ENCODE measurements at places on chromosomes 1 and 21.
A peak's percentile ranks its signal among the peaks of the same experiment; 100 is the strongest.

GRCh38 chr1:37605806-37606474 lies 10.2 kb upstream of the GNL2 start:
- H3K27ac ChIP-seq, result no peak overlapping the region
- no peak for DNase-seq
- no peak overlapping the region for H3K4me3 ChIP-seq

- H3K4me1 ChIP-seq, result peaks cover 39% of the 10 kb centered on the region
- H3K36me3 ChIP-seq, result peaks cover 3% of the 10 kb centered on the region
- H3K27ac ChIP-seq, result peak within 1 kb of the TSS; percentile 69
- H3K4me3 ChIP-seq, result peak within 1 kb of the TSS; percentile 89
Measured at GRCh38 chr1:33256471-33257206, at the start of gene ZNF362. Gene ZNF362 (plus strand): TSS chr1:33256492. CDS start chr1:33270575, 14,083 bp downstream.

- DNase-seq, result peak; percentile 53
- no peaks in the 10 kb centered on the region for H3K36me3 ChIP-seq
- peaks cover 5% of the 10 kb centered on the region for H3K27me3 ChIP-seq
- H3K4me1 ChIP-seq, result peaks cover 17% of the 10 kb centered on the region
Measured at GRCh38 chr21:45309069-45309986, 21.6 kb upstream of the POFUT2 start.

DNA sequence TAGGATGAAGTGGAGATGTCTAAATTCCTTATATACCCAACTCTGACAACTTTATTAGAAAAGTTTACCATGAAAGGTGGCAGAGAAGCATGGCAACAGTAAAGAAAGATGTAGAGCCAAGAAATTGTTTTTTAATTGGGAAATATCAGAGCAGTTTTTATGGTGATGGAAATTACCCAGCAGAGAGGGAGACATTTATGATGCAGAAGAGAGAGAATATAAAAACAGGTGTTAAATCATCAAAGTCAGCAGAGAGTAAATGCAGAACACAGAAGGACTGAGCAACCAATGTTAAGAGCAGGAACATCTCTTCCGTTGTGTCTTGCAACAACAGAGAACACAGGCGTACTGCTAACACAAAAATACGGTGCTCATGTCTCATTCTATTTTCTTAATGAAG lies 28.2 kb downstream of the WARS2 start:
- H3K36me3 ChIP-seq, result no peaks in the 10 kb centered on the region
- H3K4me3 ChIP-seq, result no peak overlapping the region
- no peak for DNase-seq

GRCh38 chr1:150579110-150579944 lies at the start of gene MCL1:
Gene MCL1 (minus strand): TSS chr1:150579610. CDS start chr1:150579530, 80 bp downstream.
- peaks cover 8% of the 10 kb centered on the region for H3K4me1 ChIP-seq
- no peaks in the 10 kb centered on the region for H3K27me3 ChIP-seq
- peaks cover 46% of the 10 kb centered on the region for H3K36me3 ChIP-seq
- peak; percentile 95 for DNase-seq

DNA sequence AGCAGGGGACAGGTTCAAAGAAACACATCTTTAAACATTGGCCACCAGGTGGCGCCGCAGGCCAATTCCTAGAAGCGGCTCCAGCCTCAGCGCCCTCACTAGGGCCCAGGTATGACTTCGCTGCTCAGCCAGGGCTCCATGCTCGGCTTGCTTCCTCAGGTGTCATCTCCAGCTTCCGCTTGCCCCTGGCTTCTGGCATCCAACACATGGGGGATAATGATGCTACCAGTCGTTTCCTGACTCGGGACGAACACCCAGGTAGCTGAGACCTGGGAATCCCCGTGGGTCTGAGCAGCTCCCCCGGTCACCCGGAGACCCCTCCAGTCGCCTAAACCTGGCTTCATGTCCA lies 8.5 kb upstream of the MEX3A start:
- no peaks in the 10 kb centered on the region for H3K27me3 ChIP-seq
- H3K4me3 ChIP-seq, result no peak overlapping the region
- H3K4me1 ChIP-seq, result peaks cover 14% of the 10 kb centered on the region
- peak; percentile 83 for DNase-seq

- no peak overlapping the region for H3K4me3 ChIP-seq
- no peaks in the 10 kb centered on the region for H3K4me1 ChIP-seq
- H3K27ac ChIP-seq, result no peak overlapping the region
- no peak for DNase-seq
- H3K27me3 ChIP-seq, result no peaks in the 10 kb centered on the region
Measured at GRCh38 chr1:171833091-171833825, 8.0 kb upstream of the DNM3 start.

GRCh38 chr1:115666702-115667101 lies 24.9 kb downstream of the VANGL1 start:
- H3K36me3 ChIP-seq, result peaks cover 12% of the 10 kb centered on the region
- H3K4me3 ChIP-seq, result no peak overlapping the region

DNA sequence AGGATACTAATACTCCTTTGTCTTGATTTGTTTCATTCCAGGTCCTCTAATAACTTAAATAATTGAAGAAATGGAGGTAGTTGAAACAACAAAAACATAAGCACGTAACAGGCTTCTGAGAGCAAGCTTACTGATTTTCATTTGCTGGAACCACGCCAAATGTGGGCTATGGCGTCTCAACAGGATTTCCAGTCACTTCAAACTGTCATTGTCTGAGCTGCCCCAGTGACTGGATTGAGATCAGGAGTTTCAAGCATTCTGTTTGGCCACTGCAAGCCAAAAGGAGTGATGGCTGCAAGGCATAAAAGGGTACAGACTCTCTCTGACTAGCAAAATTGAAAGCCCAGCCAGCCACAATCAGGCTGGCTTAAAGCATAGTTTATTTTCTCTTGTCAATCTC lies 289.9 kb downstream of the DPYD start:
- no peak overlapping the region for H3K4me3 ChIP-seq
- no peaks in the 10 kb centered on the region for H3K27me3 ChIP-seq
- peaks cover 6% of the 10 kb centered on the region for H3K4me1 ChIP-seq
- DNase-seq, result no peak

GRCh38 chr1:63004868-63005267 lies 220.9 kb downstream of the ATG4C start:
- no peak overlapping the region for H3K4me3 ChIP-seq
- H3K27ac ChIP-seq, result no peak overlapping the region
- peaks cover 9% of the 10 kb centered on the region for H3K4me1 ChIP-seq

GRCh38 chr1:152347116-152347728 lies 12.6 kb downstream of the FLG2 start:
- no peak for DNase-seq
- H3K4me1 ChIP-seq, result no peaks in the 10 kb centered on the region
- no peak overlapping the region for H3K4me3 ChIP-seq

DNA sequence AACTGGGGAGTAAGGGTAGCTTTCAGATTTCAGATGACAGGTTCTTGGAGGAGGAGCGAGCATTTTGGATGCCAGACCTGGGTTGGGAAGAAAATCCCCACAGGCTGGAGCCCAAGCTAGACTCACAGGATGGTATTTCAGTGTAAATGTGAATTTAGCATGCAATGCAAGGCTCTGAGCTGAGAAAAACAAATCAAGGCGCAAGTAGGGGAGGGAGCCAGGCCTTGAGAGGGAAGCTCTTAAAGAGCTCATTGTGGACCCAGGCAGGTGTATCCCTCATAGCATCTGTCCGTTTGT lies 386.1 kb downstream of the MATN1 start:
- DNase-seq, result no peak
- no peak overlapping the region for H3K27ac ChIP-seq
- H3K4me1 ChIP-seq, result no peaks in the 10 kb centered on the region
- H3K36me3 ChIP-seq, result no peaks in the 10 kb centered on the region

GRCh38 chr1:234768171-234768568 lies 158.2 kb upstream of the IRF2BP2 start:
- H3K4me1 ChIP-seq, result peaks cover 10% of the 10 kb centered on the region
- H3K27me3 ChIP-seq, result no peaks in the 10 kb centered on the region
- no peak overlapping the region for H3K27ac ChIP-seq
- no peak overlapping the region for H3K4me3 ChIP-seq
- DNase-seq, result no peak
- H3K36me3 ChIP-seq, result no peaks in the 10 kb centered on the region

DNA sequence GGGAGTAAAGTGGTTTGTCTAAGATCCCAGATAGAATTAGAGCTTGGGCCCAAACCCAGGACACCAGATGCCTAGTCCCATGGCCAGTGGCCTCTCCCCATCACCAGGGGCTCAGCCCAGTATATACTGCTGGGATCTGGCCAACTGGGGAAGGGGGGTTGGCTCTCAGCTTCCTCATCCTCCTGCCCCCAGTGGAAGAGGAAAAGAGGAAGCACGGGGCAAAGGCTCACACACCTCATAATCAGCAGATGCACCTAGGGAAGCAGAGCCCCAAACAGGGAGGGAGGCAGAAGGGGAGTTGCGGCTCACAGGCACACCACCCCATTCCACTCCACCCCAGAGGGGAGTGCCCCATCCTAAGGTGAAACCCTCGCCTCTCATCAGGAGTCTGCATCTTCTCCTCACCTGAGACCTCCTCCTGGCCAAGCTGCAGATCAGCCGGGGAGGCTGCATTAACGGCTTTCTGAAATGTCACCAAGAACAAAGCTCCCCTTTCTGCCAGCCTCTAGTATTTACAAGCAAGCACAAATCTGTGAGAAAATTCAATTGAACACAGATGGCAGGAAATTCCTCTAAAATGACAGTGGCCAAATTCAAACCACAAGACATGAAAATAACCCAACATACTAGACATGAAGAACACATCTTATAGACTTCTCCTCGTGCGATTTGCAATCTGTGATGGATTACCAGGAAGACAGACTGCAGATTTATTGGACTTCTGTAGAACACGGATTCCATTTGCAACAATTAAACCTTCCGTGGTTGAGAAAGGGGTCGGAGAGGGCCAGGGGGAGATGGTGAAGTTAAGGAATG lies 82.8 kb downstream of the GLIS1 start:
- no peak overlapping the region for H3K27ac ChIP-seq
- H3K4me1 ChIP-seq, result peaks cover 2% of the 10 kb centered on the region
- no peak overlapping the region for H3K4me3 ChIP-seq
- DNase-seq, result no peak

GRCh38 chr1:168555508-168556046 lies 11.8 kb upstream of the XCL2 start:
- H3K27me3 ChIP-seq, result no peaks in the 10 kb centered on the region
- H3K4me1 ChIP-seq, result no peaks in the 10 kb centered on the region
- H3K27ac ChIP-seq, result no peak overlapping the region
- H3K36me3 ChIP-seq, result no peaks in the 10 kb centered on the region
- DNase-seq, result no peak

DNA sequence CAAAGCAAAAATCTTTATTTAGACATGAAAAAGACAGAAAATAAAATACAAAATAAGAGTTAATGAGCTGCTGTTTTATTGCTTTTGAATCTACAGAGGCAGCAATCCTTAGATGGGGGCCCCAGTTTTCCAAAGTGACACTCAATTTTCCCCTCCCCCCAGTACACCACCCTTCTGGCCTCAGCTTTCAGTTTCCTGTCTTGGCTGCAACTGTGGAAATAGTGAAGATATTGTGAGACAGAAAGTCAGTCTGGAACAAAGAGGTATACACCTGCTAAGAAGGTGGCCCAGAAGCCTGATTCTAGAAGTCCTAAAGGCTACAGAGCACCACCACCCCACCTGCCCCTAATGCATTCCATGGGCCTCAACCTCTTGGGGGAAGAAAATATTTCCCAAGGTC lies 1.1 kb upstream of the MTMR11 start:
- no peak overlapping the region for H3K4me3 ChIP-seq
- no peak for DNase-seq
- no peaks in the 10 kb centered on the region for H3K36me3 ChIP-seq
- no peak overlapping the region for H3K27ac ChIP-seq
- no peaks in the 10 kb centered on the region for H3K27me3 ChIP-seq

- H3K4me3 ChIP-seq, result no peak within 1 kb of the TSS
- no peak within 1 kb of the TSS for H3K27ac ChIP-seq
- H3K36me3 ChIP-seq, result no peaks in the 10 kb centered on the region
- no peak for DNase-seq
- H3K4me1 ChIP-seq, result no peaks in the 10 kb centered on the region
Measured at GRCh38 chr1:20588634-20589225, at the start of gene CDA. Gene CDA (plus strand): TSS chr1:20589097. CDS start chr1:20589130, 33 bp downstream.

GRCh38 chr1:230495891-230496385 lies 69.8 kb upstream of the PGBD5 start:
- H3K4me3 ChIP-seq, result no peak overlapping the region
- H3K27ac ChIP-seq, result no peak overlapping the region
- no peaks in the 10 kb centered on the region for H3K36me3 ChIP-seq
- no peaks in the 10 kb centered on the region for H3K27me3 ChIP-seq
- H3K4me1 ChIP-seq, result no peaks in the 10 kb centered on the region

GRCh38 chr1:36572906-36573305 lies 90.2 kb upstream of the CSF3R start:
- H3K36me3 ChIP-seq, result no peaks in the 10 kb centered on the region
- no peaks in the 10 kb centered on the region for H3K27me3 ChIP-seq
- no peak overlapping the region for H3K27ac ChIP-seq
- no peak overlapping the region for H3K4me3 ChIP-seq

GRCh38 chr1:178066296-178066907 lies 27.5 kb upstream of the RASAL2 start:
- H3K4me3 ChIP-seq, result no peak overlapping the region
- H3K4me1 ChIP-seq, result peaks cover under 1% of the 10 kb centered on the region
- H3K36me3 ChIP-seq, result no peaks in the 10 kb centered on the region

- H3K27ac ChIP-seq, result no peak overlapping the region
- H3K4me3 ChIP-seq, result no peak overlapping the region
- H3K27me3 ChIP-seq, result no peaks in the 10 kb centered on the region
- H3K36me3 ChIP-seq, result peaks cover 12% of the 10 kb centered on the region
- H3K4me1 ChIP-seq, result peaks cover 2% of the 10 kb centered on the region
Measured at GRCh38 chr1:151621351-151621750, 9.5 kb downstream of the SNX27 start.

DNA sequence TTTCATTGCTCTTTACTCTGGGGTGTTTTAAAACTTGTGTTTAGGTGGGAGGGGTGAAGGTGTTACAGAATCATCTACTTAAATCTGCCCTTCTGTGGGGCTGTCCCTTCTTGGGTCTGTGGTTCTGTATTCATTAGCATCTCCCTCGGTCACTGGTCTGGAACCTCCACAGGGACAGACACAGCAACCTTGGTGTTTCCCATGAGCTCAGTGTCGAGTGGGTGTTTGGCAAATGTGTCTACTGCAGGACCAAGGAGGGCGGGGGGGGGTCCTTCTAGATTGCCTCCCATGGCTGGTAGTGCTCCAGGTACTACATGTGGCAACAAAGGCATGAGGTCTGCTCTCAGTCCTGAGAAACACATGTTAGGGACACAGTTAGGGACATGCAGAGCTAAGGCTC lies 273.4 kb downstream of the PCP4 start:
- H3K27ac ChIP-seq, result no peak overlapping the region
- H3K27me3 ChIP-seq, result no peaks in the 10 kb centered on the region
- no peaks in the 10 kb centered on the region for H3K36me3 ChIP-seq
- no peak overlapping the region for H3K4me3 ChIP-seq

DNA sequence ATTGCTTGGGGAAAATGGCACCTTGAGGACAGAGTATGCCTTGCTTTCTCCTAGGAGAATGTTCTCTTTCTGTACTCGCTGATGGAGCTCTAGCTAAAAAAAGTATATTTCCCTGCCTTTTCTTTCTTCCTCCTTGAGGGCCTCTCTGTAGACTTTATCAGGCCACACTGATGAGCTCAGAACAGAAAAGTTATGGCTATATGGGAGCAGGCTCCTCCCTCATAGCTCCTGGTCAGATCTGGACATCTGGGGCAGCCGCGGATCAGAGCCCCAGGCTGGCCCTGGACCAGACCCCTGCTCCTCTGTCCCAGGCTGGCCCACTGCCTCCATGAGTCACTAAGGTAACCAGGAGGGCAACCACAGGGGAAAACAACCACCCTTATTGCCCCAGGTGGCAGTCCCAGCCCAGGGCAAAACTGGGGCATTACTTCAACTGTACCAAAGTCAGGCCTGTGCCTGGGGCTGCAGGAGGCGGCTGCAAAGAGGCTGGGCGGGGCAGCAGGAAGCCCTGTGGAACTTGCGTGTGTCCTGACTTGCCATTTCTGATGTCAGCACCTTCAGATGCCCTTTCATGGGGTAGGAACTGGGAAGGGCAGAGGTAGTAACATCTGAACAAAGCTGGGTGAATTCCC lies 26.3 kb upstream of the ZNF648 start:
- no peaks in the 10 kb centered on the region for H3K27me3 ChIP-seq
- no peaks in the 10 kb centered on the region for H3K4me1 ChIP-seq
- H3K36me3 ChIP-seq, result no peaks in the 10 kb centered on the region
- no peak for DNase-seq
- H3K27ac ChIP-seq, result no peak overlapping the region
